ENCODE measurements at places on chromosomes 5 and 9. TPM values are rescaled to one million over a fixed set of nuclear protein-coding genes. Genes with fewer than 3 reads are reported as not detected.

Gene SLC45A2
- polyA plus RNA-seq = not detected

Gene SLC24A2
- not detected for polyA plus RNA-seq

DNA sequence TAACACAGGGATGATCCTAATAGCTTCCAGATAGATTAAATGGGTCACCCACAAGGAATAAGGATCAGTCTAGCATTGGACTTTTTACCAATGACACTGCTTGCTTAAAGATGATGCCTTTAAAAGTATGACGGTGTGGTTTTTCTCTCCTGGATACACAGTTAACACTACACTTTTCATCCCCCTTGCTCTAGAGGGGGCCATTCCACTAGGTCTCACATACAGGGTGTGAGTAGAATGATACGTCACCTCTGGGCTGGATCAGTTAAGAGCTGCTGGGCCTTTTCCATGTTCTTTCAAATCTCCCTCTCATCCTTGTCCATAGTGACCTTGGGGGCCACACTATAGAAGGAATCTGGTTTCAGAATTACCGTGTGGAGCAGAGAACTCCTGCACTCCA, 140.6 kb downstream of the FSTL4 start:
- peaks cover 15% of the 10 kb centered on the region for H3K27me3 ChIP-seq
- H3K27ac ChIP-seq = no peak overlapping the region
- H3K4me3 ChIP-seq = no peak overlapping the region
- no peaks in the 10 kb centered on the region for H3K36me3 ChIP-seq
- no peak for DNase-seq

GRCh38 chr9:89606049-89606623, 1.3 kb downstream of the GADD45G start:
- H3K36me3 ChIP-seq = no peaks in the 10 kb centered on the region
- no peak overlapping the region for H3K27ac ChIP-seq
- H3K4me3 ChIP-seq = peak overlapping the region; percentile 55
- no peak for DNase-seq

DNA sequence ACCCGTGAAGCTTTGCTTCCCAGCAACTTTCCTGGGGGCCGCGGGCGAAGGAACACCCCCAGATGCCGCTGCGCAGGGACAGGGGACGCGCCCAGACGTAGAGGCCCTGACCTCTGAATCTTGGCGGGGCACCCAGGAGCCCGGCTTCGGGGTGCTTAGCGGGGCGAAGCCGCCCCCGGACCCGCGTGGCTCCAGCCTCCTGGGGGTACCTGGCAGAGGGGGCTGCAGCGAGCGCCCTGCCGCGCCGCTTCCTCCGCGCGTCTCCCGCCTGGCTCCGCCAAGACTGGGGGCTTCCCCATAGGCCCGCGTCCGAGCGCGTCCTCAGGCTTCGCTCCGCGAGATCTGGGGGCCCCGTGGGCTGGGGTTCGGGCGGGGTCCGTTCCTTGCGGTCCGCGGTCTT, 23.0 kb upstream of the ZNF782 start:
- H3K27ac ChIP-seq = no peak overlapping the region
- H3K27me3 ChIP-seq = peaks cover 2% of the 10 kb centered on the region
- no peaks in the 10 kb centered on the region for H3K36me3 ChIP-seq
- DNase-seq = no peak
- peaks cover 18% of the 10 kb centered on the region for H3K4me1 ChIP-seq

Gene PCDHA1
- 0.03 TPM for polyA plus RNA-seq
